ENCODE measurements at places on chromosomes 2 and 18. TPM values are rescaled to one million over a fixed set of nuclear protein-coding genes. Genes with fewer than 3 reads are reported as not detected.

The SCYGR4 gene
- total RNA-seq = not detected

The MC5R gene
- total RNA-seq = 0.24 TPM

The SLC23A3 gene
- 1.9 TPM for total RNA-seq

The SP100 gene
- total RNA-seq = 0.36 TPM

The STRADB gene
- total RNA-seq = 50.1 TPM

The C2orf15 gene
- 6.5 TPM for total RNA-seq

The C2orf76 gene
- 10.9 TPM for total RNA-seq

Measured in endodermal cell (in vitro differentiated cells).